Chondrocyte (in vitro differentiated cells): ENCODE measurements at places on chromosomes 11 and 22. TPM values are rescaled to one million over a fixed set of nuclear protein-coding genes. Genes with fewer than 3 reads are reported as not detected.

The NPAS4 gene
- 0.60 to 1.7 TPM (median 1.2 TPM) in 3 replicates for total RNA-seq

The UPK3A gene
- total RNA-seq = not detected in 3 replicates

The PLEKHA7 gene
- 0.92 to 6.1 TPM (median 1.8 TPM) in 3 replicates for total RNA-seq

The GGT1 gene
- total RNA-seq = 1.4 to 1.8 TPM (median 1.5 TPM) in 3 replicates

The CCDC87 gene
- total RNA-seq = 0.23 to 0.32 TPM (median 0.27 TPM) in 3 replicates

The RCOR2 gene
- 1.3 to 3.8 TPM (median 2.7 TPM) in 3 replicates for total RNA-seq

The GRM5 gene
- total RNA-seq = 0.41 to 2.0 TPM (median 0.52 TPM) in 3 replicates

The SERPINH1 gene
- 1,000 to 1,204 TPM (median 1,170 TPM) in 3 replicates for total RNA-seq

The LRRC10B gene
- 0.10 TPM in 1 of 3 replicates, not detected in the others for total RNA-seq

The OR5D16 gene
- total RNA-seq = not detected in 3 replicates

The PIH1D2 gene
- total RNA-seq = 0.62 to 1.4 TPM (median 1.3 TPM) in 3 replicates

The IGSF22 gene
- not detected in 3 replicates for total RNA-seq

DNA sequence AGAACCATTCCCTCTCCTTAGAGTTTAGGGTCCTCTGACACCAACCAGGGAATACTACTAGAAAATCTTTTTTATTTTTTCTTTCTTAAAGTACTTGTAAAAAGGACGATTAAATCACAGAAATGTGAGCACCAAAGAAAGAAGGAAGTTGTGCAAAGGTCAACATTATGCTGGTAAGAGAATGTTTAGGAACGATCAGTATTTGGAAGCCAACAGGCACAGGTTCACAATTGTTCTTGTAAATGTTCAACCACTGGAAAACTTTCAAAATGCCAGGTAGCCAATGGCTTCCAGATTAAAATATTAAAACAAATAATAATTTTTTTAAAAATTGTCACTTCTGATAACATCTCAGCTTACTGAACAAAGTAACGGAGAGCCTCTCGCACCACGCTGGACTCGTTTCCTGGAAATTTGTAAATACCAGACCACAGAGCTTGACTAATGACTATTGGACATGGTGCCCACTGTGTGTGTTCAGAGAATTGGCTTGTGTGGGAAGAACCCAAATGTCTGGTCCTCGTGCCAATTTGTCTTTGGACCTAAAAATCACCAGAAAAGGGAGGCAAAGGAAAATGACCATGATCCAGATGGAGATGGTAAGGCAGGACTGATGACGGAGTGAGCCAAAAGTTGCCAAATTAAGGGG lies 20.8 kb downstream of the COMMD9 start:
- no peak for DNase-seq

GRCh38 chr22:42091455-42091782 lies 847 bp upstream of the NDUFA6 start:
- no peak for DNase-seq

- DNase-seq = no peak
Measured at GRCh38 chr22:38467904-38468442, at the start of gene KDELR3. Gene KDELR3, plus strand, starts transcription at chr22:38468096. Its CDS starts 138 bp downstream, at chr22:38468234.

GRCh38 chr11:92180664-92181251 lies 43.9 kb upstream of the FAT3 start:
- DNase-seq = no peak

GRCh38 chr11:94305146-94305545 lies 766 bp downstream of the IZUMO1R start:
- DNase-seq = no peak

- no peak for DNase-seq
Measured at GRCh38 chr11:2293984-2294925, 7.5 kb downstream of the C11orf21 start.

DNA sequence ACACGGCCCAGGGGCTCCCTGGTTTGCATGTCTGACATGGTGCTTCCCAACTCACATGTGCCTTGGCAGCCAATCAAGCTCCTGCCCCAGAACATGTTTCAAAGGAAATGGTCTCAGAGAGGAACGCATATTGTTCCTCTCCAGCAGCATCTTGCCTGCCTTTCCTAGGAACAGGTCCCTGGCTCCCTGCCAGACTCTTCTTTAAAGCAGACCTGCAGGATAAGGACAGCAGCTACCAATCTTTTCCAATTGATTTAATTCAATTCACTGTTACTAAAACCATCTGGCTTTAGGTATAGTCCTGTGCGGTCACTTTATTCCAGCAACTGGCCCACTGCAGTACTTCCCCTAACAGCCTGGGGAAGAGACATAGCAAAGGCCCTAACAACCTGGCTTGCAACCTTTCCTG lies 79.9 kb downstream of the AMBRA1 start:
- DNase-seq = no peak

GRCh38 chr11:114036147-114036811 lies 23.2 kb upstream of the ZBTB16 start:
- no peak for DNase-seq

GRCh38 chr22:36405671-36406538 lies 18.1 kb upstream of the MYH9 start:
- DNase-seq = no peak

GRCh38 chr11:9838229-9838628 lies 174.4 kb downstream of the SWAP70 start:
- no peak for DNase-seq

- no peak for DNase-seq
Measured at GRCh38 chr11:45451766-45452440, 165.8 kb upstream of the SYT13 start.

DNA sequence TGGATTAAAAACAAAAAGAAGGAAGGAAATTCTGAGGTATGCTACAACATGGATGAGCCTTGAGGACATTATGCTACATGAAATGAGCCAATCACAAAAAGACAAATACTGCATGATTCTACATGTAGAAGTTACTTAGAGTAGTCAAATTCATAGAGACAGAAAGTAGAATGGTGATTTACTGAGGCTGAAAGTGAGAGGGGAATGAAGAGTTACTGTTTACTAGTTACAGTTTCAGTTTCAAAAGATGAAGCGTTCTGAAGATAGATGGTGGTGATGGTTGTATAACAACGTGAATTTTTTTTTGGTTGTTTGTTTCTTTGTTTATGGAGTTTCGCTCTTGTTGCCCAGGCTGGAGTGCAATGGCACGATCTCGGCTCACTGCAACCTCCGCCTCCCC lies 9.5 kb downstream of the OR5P2 start:
- no peak for DNase-seq

GRCh38 chr11:121749691-121750090 lies 296.9 kb upstream of the SORL1-AS1 start:
- no peak for DNase-seq

- DNase-seq = no peak
Measured at GRCh38 chr11:43234881-43235280, 76.9 kb upstream of the API5 start.

GRCh38 chr22:44127356-44127755 lies 53.4 kb upstream of the PARVG start:
- DNase-seq = no peak

DNA sequence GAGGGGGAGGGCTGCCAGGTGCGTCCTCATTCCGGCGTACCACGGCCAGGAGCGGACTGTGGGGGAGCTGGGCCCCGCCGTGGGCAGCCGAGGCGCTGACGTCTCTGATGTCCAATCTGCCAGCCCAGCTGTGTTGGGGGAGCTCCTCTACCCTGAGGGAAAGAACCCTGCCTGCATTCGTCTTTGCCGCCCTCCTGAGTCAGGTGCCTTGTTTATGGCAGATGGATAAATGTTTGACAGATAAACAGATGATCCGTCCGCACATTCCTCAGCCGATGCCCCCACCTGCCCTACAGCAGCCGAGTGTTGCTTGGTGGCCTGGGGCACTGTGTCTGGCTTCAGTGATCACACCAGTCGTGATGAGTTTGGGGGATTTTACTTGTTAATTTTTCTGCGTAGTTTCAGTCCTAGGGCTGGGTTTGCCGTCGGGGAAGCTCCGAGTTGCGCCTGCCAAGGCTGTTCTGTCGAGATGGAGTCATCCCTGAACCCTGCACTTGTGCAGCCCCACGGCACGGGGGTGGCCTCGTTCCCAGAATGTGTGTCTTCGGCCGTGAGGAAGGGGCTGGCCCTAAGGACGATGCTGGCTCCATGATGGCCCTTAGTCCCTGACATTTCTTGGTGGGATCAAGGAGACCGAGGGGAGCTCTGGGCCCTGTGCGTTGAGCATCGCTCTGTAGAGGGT lies 1083.9 kb downstream of the BRD1 start:
- DNase-seq = peak; percentile 66

- DNase-seq = no peak
Measured at GRCh38 chr22:30105483-30105882, 25.2 kb downstream of the HORMAD2 start.

GRCh38 chr11:68821670-68822069 lies 20.0 kb downstream of the CPT1A start:
- DNase-seq = no peak

- DNase-seq = no peak
Measured at GRCh38 chr11:110430267-110431050, 711 bp downstream of the FDX1 start.

DNA sequence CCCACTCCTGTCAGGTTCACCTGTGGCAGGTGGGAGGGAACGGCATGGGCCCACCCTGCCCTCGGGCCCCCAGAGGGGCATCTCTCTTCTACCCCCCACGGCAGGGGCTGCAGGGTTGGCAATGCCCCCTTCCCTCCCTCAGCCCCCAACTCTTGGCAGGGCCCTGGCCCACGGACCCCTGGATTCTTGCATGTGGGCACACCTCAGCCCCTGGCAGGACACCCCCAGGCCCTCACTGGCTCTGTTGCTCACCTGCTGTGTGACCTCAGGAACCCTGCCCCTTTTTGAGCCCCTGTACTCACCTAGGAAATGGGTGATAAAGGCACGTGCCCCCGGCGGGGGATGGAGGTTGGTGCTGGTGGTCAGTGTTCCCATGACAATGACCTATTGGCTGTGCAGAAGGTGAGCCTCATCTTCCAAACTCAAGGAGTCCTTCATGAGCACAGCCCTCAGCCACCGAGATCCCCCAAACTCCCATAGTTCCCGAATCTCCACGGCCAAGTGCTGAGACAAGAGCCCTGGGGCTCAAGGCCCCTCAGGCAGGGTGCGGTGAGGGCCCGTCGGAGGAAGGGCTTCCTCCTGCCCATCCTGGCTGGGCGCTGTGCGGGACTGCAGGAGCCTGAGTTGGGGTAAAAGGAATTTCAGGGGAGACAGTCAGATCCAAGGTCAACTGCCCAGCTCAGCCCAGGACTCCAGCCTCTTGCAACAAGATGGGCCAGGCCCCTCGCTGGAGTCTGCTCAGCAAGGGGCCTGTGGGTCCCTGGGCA lies 198.2 kb downstream of the IGLL1 start:
- no peak for DNase-seq

- no peak for DNase-seq
Measured at GRCh38 chr22:21816787-21817496, 50.5 kb downstream of the MAPK1 start.

- DNase-seq = no peak
Measured at GRCh38 chr11:4191031-4191571, 96.5 kb downstream of the RRM1 start.

GRCh38 chr11:115921540-115921939 lies 417.3 kb upstream of the CADM1 start:
- DNase-seq = no peak

DNA sequence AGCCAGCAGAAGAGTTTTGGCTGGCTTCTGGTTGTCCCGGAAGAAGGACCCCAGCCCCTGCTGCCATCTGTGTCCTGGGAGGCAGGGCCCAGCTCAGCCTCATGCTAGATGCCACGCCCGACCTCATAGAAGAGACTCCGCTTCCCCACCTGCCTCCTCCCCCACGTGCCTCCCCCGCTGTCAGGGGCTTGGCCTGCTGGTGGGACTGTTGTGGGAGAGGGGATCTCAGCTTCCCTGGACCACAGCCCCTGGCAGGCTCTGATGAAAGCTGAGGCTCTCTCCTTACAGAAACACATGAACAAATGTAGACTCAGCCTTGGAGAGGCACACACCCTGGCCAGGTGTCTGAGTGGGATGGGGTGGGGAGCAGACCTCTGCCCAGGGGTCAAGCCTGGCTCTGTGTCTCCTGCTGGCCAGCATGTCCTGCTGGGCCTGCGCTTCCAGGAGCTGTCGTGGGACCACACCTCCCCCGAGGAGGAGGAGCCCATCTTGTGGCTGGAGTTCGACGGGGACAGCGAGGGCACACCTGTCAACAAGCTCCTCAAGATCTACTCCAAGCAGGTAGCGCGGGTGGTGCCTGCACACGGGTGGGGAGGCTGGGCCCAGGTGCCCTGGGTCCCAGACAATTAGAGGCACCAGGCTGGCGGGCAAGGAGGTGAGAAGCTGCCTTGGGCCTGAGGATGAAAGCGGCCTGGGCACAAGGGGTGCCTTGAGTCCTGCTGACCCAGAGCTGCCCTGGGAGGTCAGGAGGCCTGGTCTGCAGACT lies 14.1 kb downstream of the FRMD8 start:
- DNase-seq = peak; percentile 92

DNA sequence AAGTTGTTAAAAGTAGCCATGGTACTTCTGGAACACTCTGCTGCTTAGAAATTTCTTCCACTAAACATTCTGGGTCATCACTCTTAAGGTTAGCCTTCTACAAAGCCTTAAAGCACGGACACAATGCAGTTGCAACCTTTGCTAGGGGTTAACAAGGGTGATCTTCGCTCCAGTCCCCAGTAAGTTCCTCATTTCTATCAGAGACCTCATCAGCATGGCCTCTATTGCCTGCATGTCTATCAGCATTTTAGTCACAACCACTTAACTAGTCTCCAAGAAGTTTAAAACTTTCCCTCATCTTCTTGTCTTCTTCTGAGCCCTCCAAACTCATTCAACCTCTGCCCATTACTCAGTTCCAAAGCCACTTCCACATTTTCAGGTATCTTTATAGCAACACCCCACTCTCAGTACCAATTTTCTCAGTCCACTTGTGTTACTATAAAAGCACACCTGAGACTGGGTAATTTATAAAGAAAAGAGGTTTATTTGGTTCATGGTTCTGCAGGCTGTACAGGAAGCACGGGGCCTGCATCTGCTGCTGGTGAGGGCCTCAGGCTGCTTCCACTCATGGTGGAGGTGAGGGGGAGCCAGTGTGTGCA lies 48.7 kb upstream of the TH start:
- no peak for DNase-seq

- DNase-seq = peak; percentile 92
Measured at GRCh38 chr11:2933375-2934020, 4.3 kb upstream of the PHLDA2 start.

- no peak for DNase-seq
Measured at GRCh38 chr22:46948411-46949144, 186.1 kb downstream of the TBC1D22A start.

DNA sequence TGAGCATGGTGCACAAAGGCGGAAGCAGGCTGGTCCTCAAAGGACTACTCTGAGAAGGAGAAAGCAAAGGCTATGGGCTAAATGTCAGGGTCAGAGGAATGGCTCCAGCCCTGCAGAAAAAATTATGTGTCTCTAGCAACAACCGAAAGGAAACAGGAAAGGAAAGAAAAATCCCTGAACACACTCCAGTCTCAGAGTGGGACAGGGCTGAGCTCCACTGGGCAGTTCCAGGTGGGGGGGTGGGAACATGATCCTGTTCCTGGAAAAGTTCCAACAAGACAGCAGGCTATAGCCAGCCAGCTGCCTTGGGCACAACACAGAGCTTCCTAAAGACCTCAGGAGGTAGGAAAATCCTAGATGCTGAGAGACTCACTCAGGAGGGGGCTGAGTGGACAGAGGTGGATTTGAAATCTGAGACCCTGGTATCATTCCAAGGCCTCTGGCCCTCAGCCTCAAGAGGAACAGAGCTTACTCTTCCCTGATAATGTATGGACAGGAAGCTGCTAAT lies 1088.2 kb downstream of the TBC1D22A start:
- DNase-seq = no peak

GRCh38 chr11:10680956-10681487 lies 12.5 kb downstream of the IRAG1 start:
- no peak for DNase-seq

- no peak for DNase-seq
Measured at GRCh38 chr11:111699579-111700156, 66.5 kb downstream of the PPP2R1B start.
